ENCODE measurements at places on chromosomes 11 and 22.

- DNase-seq = no peak
Measured at GRCh38 chr11:12167061-12168000, 56.9 kb downstream of the MICAL2 start.

DNA sequence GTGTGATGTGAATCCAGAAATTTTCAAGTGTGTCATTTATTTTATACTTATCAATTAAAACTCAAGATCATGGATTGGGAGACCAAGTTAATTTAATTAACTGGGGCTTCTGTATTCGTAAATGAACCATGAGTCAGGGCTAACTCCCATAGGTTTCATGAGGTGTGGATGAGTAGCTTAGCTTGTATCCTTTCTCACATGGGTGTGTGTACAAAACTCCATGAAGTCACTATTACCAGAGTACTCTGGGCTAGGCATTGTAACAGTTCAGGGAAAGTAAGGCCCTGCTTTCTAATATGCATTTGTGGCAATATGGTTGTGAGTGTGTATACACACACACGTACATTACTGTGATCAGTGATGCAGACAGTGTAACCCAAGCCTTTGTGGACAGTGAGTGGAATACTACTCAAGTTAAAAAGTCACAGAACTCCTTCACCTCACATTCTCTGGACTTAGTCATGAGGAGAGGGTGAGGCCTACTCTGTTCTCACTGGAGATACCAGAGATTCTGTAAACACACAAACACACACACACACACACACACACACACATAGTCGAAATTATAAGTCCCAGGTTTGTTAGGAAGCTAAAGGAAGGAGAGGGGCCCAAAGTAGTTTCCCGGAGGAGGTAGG is 3.5 kb downstream of the CNTF start:
- no peak for DNase-seq

- DNase-seq = peak; percentile 74
Measured at GRCh38 chr11:126416542-126417090, 61.1 kb downstream of the ST3GAL4 start.

DNA sequence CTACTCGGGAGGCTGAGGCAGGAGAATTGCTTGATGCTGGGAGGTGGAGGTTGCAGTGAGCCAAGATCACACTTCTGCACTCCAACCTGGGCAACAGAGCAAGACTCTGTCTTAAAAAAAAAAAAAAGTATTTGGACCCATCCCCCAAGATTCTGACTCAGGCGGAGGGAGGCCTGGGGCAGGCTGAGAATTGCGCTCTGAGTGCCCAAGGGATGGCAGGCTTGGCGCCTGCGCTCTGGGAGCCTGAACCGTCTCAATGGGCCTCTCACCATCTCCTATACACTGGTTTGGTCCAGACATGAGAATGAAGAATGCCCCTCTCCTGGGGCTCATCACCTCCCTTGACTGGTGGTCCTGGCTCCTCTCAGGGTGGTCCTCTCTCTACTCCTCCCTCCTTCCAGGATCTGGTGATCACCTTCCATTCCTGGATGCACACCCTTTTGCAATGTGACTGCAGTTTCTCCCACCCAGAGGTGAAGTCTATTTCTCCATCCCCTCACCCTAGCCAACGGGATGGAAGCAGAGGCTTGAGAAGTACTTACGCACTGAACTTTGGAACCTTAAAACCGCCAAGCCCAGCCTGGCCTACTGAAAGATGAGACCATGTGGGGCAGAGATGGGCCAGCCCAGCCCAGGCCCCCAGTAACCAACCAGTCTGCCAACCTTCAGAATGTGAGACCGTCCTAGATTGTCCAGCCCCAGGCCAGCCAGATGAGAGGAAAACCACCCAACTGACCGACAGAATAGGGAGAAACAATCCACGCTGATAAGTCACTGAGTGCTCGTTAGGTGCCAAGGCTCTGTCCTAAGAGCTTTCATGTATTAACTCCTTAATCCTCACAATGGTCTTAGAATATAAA is 4.9 kb downstream of the POLR3H start:
- DNase-seq = no peak

DNA sequence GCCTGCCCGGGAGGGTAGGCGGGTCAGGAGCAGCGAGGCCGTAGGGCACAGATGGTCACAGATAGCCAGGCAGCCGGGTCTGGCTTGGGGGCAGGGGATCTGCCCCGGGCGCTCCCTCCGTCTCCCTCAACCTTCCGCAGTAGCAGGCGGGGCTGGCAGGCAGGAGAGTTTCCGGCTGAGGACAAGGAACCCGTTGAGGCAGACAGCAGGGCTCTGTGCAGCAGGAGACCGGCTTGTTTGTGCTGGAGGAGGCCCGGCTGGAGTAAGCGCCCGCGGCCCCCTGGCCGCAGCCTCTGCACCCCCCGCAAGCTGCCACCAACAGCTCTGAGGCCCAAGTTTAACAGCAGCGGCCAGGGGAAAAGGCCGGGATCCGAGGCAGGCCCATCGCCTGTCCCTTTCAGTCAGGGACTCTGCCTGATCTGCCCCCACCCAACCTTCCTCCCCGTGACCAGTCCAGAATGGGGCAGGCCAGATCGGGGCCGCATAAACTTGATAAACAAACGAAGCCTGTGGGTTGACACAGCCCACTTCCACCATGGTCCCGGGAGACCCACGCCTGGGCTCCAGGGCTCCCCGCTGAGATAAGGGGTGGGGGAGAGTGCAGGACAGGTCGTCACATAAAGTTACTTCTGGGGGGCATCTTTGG is 13.6 kb downstream of the SCARF2 start:
- peak; percentile 30 for DNase-seq

- no peak for DNase-seq
Measured at GRCh38 chr22:48450188-48450825, 1377.4 kb downstream of the BRD1 start.

DNA sequence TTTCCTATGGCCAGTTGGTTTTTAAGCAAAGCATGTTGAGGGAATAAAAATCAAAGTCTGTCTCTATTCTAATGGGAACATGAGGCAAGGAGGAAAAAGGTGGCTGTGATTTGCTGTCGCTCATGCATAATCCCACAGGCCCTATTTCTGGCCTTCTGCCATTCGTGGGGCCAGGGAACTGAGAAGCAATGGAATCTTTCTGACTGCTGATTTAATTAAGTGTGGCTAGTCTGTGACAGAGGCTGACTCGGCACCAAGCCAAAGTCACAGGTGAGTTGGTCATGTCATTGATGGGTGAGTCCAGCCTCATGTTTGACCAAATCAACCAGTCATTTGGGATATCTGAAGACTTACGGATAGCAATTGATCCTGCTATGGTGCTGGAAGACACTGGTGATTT is 429.3 kb upstream of the CADM1 start:
- no peak for DNase-seq

GRCh38 chr11:444396-445144 is 2.8 kb upstream of the ANO9 start:
- peak; percentile 39 for DNase-seq

DNA sequence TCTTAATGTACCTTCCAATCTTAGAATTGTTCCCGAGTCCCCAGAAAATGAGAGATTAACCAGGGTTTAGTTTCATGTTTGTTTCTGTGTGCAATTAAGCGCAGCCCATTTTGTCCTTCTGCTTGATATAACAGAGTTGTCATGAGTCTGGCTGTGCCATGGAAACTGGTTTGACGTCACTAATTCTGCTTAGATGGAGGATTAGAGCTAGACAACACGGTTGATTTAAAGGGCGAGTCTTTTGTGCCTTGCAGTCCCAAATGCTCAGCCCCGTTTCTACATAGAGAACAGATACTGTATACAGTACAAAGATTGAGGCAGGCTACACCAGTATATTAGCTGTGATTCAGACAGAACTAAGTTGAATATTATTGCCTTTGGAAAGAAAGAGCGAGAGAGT is 45.5 kb upstream of the ALKBH3 start:
- no peak for DNase-seq

DNA sequence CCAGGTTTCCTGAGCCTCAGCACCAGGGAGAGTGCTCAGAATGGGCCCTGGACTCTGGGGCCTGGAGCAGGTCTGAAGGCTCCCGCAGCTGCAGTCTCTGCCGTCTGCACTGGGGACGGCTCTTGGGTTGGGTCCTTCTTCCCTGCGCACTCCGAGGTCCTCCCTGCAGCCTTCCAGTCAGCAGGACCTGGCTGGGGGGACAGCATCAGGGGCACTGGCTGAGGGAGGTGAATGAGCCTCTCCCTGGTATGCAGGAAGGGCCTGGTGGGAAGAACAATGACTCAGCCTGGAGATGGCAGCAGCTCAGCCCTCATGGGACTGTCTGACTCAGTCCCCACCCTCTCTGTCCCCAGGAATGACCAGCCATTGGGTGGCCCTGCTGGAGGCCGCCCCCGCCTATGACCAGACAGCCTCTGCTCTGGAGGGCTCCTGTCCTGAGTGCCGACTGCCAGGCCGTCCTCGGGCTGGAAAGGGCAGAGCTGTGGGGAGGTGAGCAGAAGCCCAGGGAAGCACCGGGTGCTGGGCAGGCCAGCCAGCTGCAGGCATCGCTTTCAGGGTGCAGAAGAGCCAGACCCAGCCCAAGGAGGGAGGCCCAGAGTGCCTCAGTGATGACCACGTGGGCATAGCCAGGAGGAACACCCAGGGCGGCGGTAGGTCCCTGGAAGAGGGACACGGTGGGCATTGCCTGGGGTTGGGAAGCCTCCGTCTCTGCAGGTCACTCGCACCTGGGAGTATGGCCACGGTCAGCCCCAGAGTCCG is 455.0 kb downstream of the BRD1 start:
- DNase-seq = no peak

DNA sequence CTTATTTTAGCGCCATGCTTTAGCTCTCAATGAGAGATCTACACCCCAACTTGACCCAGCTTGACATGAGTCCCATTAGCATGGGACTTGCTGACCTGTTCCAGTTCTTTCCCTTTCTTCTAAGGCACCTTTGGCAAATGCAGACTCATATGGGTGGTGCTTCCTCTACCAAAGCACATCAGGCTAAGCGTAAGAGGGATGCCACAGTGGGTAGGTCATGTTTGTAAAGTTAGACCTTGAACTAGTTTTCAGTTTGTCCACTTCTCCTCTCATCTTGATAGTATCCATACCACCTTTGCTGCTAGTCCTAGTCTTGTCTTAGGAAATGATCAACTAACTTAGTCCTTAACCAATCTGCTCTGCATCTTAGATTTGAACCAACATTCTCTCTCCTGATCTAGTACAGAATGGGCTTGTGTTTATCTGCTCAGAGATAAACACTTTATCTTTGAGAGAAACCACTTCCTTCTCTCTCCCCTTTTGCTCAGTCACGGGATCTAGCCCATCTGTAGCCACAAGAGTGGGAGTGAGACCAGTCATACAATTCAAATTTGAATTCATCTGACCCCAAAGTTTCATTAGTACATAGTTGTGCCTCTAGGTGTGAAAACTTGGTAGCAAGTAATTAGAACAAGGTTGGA is 72.1 kb upstream of the CD44 start:
- no peak for DNase-seq

- peak; percentile 46 for DNase-seq
Measured at GRCh38 chr11:3853899-3854659, 1.4 kb upstream of the STIM1 start.

DNA sequence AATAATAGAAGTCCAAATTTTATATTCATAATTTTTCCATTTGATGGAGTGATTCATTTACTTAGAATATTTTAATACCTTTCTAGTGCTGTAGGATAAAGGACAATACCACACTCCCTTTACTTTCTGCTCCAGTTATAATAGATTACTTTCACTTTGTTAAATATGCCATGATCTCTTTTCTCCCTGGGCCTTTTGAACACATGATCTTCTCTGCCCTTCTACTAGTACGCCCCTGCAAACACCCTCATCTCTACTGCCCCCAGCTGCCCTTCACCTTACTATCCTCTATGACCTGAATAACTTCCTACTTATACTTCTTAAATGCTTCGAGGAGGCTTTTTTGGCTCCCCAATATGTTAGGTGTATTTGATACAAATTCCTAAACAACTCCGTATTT is 177.3 kb downstream of the GUCY1A2 start:
- no peak for DNase-seq

- DNase-seq = no peak
Measured at GRCh38 chr11:28123151-28123581, 15.0 kb downstream of the METTL15 start.

- no peak for DNase-seq
Measured at GRCh38 chr22:25494774-25495173, 69.7 kb upstream of the GRK3 start.

DNA sequence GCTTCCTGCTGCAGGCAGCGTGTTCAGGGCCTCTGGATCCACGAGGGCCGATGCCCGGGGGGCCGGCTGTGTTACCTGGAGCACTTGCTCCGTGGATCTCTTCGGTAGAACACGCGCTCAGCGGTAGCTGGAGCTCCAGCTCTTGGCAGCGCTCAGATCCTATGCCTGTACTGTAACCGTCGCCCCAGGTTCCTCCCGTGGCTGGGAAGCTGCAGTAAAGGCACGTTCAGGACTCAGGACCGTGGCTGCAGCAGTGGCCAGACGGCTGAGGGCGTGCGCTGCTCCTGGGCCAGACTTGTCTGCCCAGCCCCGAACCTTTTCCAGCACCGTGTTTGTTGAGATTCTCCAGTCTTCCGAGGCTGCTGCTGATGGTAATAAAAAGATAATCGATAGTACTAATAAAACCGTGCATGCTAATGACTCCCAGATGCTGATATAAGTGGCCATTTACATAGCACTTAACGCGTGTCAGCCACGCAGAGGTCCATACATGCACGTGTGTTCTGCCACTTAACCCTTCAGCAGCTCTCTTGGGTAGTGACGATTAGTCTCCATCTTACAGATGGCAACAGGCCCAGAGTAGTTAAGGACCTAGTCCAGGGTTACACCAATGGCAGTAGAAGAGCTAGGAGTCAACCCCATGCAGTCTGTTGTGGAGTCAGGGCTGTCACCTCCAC is 1.4 kb downstream of the MOV10L1 start:
- DNase-seq = no peak

DNA sequence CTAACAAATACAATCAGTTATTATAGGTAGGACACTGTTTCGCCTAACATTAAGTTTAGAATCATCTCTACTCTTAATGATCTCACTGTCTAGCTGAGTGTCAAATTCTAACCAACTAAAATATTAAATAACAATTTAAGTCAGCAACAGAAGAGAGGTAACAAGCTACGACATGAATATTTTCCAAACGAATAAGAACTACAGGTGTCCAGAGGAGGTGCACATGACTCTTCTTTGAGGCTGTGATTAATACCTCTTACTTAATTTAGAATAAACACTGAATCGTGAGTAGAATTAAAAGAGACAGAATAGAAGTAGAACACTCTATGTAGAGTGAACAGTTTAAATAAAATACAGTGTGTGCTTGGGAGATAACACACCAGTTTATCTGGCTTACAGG is 619.0 kb upstream of the ARHGAP42 start:
- DNase-seq = no peak

DNA sequence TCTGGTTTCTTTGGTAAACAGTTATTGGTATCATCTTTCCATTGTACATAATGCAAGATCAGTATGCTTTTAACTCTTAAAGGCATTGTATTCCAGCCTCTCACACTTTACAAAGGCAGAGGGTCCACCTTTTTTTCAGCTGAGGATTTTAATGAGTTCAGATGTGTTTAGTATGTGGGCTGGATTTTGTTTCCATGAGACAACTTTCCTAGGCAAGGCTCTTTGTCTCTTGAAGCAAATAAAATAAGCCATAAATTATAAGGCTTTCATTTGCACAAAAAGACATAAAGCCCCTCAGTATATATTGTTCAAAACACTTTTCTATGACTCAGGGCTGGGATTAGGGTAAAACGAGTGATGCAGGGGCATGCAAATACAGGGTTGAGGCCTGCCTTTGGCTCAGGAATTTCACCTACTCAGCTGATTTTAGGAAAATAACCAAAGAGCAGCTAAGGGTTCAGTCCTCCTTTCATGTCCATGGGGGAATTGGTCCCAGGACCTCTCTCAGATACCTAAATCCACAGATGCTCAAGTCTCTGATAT is 7.6 kb downstream of the MMP20 start:
- no peak for DNase-seq
